SK-N-DZ (cell line): ENCODE measurements at places on chromosomes 11 and 22.
A peak's percentile ranks its signal among the peaks of the same experiment; 100 is the strongest.

- peak; percentile 37 for DNase-seq
These were observed 157.7 kb downstream of the C11orf91 start for GRCh38 chr11:33542921-33543320.

DNA sequence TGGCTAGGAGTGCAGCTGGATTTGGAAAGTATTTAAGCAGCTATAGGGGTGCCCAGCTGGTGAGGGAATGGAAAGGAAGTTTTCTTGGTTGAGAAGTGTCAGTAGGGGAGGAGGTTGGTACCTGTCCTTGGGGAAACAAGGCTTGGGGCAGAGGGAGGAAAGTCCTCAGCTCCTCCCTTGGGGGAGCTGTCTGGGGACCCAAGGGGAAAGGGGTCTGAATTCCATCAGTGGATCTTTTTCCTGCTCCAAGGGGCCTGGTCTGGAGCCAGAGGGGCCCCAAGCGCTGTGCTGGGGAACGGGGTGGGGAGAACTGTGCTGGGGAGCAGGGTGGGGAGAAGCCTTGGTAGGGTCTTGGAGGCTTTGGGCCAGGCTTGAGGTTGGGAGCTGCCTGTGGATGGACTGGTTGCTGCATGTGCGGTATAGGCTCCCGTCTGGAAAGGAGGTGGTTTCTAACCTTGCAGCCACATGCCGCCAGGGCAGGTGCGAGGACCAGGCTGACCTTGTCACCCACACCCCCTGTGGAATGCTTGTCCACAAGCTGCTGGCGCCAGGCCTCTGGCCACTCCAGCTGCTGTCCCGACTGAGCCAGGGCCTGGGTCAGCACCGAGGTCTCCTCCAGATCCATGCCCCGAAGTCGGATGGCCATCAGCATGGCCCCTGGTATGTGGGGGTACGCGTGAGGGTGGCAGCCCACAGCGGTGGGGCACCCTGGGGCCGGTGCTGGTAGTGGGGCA lies 963 bp downstream of the TYMP start:
- no peak for DNase-seq

- no peak for DNase-seq
These were observed 2.9 kb downstream of the FAM111A start for GRCh38 chr11:59145534-59145933.

GRCh38 chr11:76253416-76253815 lies 47.1 kb upstream of the WNT11 start:
- no peak for DNase-seq

- no peak for DNase-seq
These were observed 4.5 kb upstream of the TMEM223 start for GRCh38 chr11:62796281-62796680.

GRCh38 chr11:130839981-130840666 lies 76.2 kb downstream of the SNX19 start:
- no peak for DNase-seq
